ENCODE measurements at places on chromosomes 12 and 14. TPM values are rescaled to one million over a fixed set of nuclear protein-coding genes. Genes with fewer than 3 reads are reported as not detected.

TRHDE gene
- total RNA-seq: 1.2 TPM

GRCh38 chr14:38721822-38722431, 381.1 kb downstream of the SEC23A start:
- H3K27ac ChIP-seq: no peak overlapping the region
- H3K36me3 ChIP-seq: no peaks in the 10 kb centered on the region
- H3K4me3 ChIP-seq: no peak overlapping the region

DNA sequence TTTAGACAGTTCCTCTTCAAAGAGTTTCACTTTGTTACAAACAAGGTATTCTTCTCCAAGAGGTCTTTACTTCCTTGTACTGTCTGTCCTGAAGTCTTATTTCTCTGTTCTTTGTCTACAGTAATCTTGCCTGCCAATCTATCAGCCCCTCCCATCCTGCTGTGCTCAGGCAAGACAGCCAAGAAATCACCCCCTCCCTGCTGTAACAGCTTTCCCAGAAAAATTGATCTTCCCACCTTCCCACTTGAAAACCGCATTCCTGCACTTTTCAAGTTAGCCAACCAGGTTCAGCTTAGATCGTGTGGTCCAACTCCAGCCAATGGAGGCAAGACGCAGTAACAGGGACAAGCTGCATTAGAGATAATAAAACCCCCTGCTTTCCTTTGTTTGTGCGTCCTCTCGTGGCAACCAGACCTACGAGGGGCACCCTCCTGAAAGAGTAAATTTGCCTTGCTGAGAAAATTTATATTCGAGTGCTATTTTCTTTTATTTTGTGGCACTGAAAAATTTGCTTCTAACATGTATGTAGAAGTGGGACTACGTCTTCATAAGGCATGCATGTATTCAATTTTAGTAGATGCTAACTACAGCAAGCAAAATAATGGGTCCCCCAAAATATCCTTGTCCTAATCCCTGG, 46.5 kb upstream of the ESR2 start:
- peak; percentile 67 for DNase-seq
- peak overlapping the region; percentile 19 for H3K4me3 ChIP-seq
- no peaks in the 10 kb centered on the region for H3K27me3 ChIP-seq
- no peaks in the 10 kb centered on the region for H3K4me1 ChIP-seq
- no peak overlapping the region for H3K27ac ChIP-seq
- no peaks in the 10 kb centered on the region for H3K36me3 ChIP-seq

DNA sequence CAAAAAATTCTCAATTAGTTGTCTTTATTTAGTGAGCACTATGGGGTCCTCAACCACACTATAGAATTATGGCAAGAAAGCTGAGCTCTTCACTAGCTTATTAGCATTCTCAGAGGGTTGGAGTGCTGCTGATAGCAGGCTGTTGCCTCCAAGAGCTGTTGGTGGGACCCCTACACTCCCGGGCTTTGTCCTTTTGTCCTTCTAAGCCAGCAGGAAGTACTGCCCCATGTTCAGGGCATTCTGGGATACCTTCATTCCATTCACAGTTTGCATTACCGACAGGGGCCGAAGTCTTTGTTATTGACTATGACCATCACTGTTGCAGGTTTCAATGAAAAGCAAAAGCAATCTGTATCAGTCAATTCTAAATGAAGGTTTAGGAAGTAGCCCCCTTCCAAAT, 89.5 kb upstream of the OTX2 start:
- no peak overlapping the region for H3K4me3 ChIP-seq
- DNase-seq: peak; percentile 68
- H3K4me1 ChIP-seq: no peaks in the 10 kb centered on the region
- H3K27ac ChIP-seq: peak overlapping the region; percentile 50
- no peaks in the 10 kb centered on the region for H3K36me3 ChIP-seq

DNA sequence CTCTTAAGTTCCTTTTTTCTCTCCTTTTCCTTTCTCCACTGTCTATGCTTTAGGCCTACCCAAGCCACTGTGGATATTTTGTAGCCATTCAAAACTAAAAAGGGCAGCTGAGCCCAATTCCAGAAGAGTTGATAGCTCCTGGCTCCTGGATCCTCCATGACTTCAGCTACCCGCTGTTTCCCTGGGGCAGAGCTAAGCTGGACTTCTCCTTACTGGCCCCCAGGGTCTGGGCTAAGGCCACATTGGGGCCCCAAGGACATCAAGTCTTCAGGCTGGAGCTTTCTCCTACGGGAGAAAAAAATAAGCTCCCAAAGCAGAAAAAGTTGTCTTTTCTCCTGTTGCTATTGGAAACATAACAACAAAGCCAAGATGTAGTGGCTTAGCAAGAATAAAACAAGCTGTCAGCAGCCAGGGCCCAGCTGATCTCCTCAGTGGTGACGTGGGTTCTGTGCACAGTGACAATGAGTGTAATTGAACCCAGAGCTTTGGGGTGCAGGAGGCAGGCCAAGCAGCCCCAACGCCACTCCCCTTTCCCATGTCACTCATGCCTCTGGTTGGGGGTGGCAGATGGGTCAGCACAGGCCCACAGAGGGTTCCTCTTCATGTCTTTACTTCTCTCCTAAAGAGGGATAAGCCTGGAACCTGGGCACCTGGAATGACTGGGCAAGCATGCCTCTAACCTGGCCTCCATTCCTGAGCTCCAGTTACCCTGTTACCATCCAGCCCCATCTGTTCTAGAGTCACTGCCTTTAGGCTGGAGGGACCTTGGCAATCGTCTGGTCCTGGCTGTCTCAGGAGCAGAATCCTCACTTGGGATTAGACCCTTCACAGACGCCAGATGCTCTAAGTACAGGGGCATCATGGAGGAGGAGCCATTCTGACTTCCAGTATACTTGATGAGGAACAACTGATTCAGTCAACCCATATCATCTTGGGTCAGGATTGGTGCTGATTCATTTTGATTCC, 171.2 kb downstream of the ZFP36L1 start:
- no peak overlapping the region for H3K4me3 ChIP-seq
- DNase-seq: peak; percentile 15
- no peak overlapping the region for H3K27ac ChIP-seq

- no peak overlapping the region for H3K27ac ChIP-seq
- no peak overlapping the region for H3K4me3 ChIP-seq
- no peak for DNase-seq
- H3K4me1 ChIP-seq: no peaks in the 10 kb centered on the region
- no peaks in the 10 kb centered on the region for H3K27me3 ChIP-seq
These were observed 430.3 kb upstream of the PDE3A start for GRCh38 chr12:19938031-19938430.

- H3K27ac ChIP-seq: no peak overlapping the region
- no peak for DNase-seq
- H3K4me1 ChIP-seq: no peaks in the 10 kb centered on the region
- no peak overlapping the region for H3K4me3 ChIP-seq
These were observed 47.1 kb downstream of the ARF6 start for GRCh38 chr14:49939884-49940510.

Data from endodermal cell (in vitro differentiated cells).